NCI-H1436 treated with DMSO at 0.1 percent for 48 hours (cell line): ENCODE measurements at places on chromosomes 13 and 19.

- DNase-seq, result no peak
These were observed 166.0 kb downstream of the DNAJC3 start for GRCh38 chr13:95842898-95843297.

DNA sequence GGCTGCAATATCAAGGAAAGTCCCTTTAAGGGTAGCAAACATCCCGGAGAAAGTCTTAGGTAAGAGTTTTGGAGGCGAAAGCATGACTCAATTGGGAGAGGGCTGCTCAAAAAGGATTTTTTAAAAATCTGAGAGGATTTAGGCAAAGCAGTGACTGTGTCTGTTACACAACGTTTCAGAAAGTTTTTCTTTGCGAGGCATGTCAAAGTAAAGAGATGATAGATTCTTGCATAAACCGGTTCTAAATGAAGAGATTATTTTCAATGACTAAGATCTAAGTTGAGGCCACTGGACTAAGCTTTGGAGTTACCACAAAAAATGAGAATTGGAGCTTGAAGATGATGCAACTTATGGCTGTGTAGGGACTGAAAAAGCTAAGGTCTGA lies 43.7 kb upstream of the ENOX1 start:
- no peak for DNase-seq

DNA sequence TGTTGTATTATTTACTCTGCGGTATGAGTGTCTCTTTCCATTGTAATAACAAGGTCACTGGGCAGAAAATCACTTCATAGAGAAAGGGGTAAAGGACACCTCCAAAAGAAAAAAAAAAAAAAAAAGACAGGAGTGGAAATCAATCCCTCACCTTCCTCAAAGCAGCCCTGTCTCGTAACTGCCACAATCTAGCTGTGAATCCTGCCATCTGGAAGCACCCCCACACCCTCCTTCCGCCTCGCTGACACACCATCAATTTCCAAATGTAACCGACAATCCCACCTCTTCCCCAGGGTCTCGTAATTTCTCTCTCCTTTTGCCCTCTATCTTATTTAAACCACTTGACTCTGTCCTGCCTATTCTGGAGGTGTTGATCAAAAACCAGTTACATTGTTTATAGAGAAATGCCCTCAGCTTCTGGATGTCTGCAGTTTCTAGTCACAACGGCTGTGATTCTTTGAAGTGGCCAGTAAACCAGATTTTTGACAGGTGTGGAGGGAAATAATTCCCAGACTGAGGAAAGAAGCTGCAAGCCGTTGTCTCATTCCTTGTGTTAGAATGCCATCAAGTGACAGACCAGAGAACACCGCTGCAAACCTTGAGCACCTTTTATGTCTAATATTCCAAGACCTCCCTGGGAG lies 9.1 kb upstream of the POP4 start:
- no peak for DNase-seq

DNA sequence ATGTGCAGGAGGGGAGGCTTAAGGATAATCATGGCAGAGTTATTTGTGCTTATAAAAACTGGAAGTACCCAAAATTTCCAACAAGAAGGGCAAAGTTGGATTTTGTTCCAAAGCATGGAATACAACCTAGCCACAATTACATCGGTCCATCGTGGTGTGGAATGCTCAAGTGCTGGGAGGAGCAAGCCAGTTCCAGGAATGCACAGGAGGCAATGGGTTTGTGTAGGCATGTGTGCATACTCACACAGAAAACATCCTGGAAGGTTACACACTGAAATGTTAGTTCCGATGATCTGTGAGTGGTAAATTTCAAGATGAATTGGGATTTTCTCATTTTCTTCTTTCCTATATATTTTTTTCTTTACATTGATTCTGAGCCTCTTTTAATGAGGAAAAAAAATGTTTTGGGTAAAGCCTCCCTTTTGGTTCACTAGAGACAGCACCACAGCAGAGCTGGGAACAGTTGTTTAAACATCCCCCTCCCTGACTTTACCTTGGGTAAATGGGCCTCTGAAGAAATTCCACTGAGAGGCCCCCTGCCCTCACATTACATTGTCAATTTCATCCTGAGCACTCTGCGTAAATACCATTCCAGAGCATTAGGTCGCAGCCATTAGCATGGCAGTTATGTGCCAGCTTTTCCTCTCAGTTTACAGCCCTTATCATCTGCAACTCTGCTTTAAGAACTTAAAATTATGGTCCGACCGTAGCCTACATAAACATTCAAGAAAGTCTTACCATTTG lies 122.0 kb downstream of the UQCRFS1 start:
- DNase-seq, result no peak

GRCh38 chr19:44557933-44558332 lies 28.5 kb upstream of the CEACAM20 start:
- no peak for DNase-seq

GRCh38 chr13:97786510-97786909 lies 167.0 kb upstream of the IPO5 start:
- no peak for DNase-seq

GRCh38 chr13:42970824-42971690 lies 21.0 kb downstream of the EPSTI1 start:
- no peak for DNase-seq

DNA sequence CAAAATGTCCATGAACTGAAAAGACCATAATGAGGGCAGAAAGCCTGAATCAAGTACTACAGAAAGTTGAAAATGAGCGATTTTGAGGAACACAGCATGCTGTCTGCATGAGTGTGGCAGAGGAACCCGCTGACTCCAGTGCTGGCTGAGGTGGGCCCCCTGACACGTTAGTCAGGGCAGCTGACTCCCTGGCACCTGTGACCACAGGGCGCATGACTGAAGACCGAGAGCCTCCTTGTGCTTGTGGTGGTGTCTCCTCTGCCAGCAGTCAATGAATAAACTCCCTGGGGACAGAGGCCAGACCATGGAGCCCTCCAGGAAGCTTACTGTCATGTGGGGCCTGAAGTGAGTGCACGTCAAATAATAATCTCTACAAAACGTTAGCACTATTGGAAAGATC lies 38.4 kb upstream of the VSTM2B start:
- no peak for DNase-seq

GRCh38 chr19:19214159-19214490 lies 2.4 kb downstream of the NCAN start:
- DNase-seq, result no peak

- DNase-seq, result no peak
These were observed 371.4 kb downstream of the KCNRG start for GRCh38 chr13:50386541-50387050.

- DNase-seq, result no peak
These were observed 1.5 kb downstream of the GIPC3 start for GRCh38 chr19:3586707-3587346.

GRCh38 chr13:71593566-71593965 lies 273.4 kb downstream of the DACH1 start:
- no peak for DNase-seq

GRCh38 chr13:62910541-62911060 lies 1495.0 kb upstream of the PCDH20 start:
- DNase-seq, result no peak

GRCh38 chr13:29595380-29596063 lies at the start of gene SLC7A1:
Gene SLC7A1, minus strand, starts transcription at chr13:29595688. Its CDS starts 59,500 bp downstream, at chr13:29536188.
- peak; percentile 32 for DNase-seq

GRCh38 chr13:25190256-25190655 lies 18.2 kb upstream of the AMER2 start:
- no peak for DNase-seq

GRCh38 chr13:106494506-106494905 lies 41.0 kb downstream of the EFNB2 start:
- DNase-seq, result no peak

DNA sequence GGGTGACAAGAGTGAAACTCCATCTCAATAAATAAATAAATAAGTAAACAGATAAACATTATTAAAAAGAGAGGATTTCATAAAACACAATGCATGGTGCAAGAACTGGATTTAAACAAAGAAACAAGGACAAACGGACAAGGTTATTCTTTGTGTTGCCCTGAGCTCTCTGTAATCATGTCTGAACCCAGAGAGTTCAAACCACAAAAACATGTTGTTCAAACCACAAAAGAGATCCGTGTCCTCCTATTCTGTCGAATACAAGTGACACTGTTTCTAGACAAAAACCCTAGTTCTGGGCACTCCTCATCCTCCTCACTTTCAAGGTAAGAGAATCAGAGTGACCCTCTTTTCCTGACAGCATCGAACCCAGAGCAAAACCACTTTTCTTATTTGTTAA lies 4.6 kb upstream of the TPRX2 start:
- no peak for DNase-seq

- no peak for DNase-seq
These were observed 383.4 kb downstream of the LMO7 start for GRCh38 chr13:76019421-76020044.

GRCh38 chr19:55077106-55077505 lies 1.4 kb downstream of the EPS8L1 start:
- DNase-seq, result no peak

- DNase-seq, result no peak
These were observed 7.1 kb downstream of the GPR108 start for GRCh38 chr19:6730153-6730804.

DNA sequence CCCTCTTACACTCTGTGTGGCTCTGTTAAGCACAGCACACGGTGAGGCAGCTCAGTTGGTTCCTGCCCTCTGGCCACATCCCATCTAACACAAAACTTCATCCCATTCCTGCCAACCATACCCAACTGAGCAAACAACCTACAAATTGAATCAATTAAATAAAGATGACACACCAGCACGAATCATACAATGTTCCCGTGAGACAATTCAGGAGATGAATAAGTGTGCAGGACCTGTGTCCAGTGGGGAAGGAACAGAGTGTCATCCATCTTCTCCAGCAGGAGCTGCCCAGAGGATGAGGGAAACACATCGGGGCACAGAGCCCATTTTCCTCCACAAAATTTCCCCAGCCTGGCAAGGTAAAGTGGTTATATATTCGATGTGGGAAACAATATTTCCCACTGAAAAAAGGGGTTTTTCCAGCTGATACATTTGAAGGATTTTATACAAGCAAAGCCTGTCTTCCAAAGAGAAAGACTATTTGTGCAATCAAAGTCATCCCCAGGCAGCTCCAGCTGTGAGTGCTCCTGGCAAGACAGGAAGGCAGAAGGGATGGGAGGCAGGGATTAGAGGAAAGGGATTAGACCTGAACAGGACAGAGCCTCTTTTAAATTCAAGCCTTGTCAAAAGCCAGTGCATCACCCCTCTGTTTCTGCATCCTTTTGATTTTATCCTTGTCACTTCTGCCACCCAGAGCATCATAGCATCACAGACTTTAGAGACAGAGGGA lies 240.2 kb downstream of the LHFPL6 start:
- DNase-seq, result no peak

DNA sequence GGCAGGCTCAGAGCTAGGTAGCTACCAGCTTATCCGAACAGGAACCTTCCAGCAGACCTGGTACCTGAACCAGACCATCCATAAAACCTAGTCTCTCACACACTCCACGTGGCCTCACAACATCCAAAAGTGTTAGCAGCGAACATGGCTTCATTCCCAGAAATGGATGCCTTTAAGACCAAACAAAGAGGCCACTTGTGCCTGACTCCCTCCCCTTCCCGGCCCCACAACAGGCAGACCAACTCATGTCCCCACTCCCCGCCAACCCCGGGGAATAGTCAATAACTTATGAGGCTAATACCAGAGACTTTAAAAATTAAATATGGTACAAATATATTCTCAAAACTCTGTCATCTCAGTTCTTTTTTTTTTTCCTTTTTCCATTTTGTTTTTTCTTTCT lies 46.2 kb downstream of the ZNF557 start:
- DNase-seq, result no peak

- no peak for DNase-seq
These were observed 222.7 kb downstream of the GPC5 start for GRCh38 chr13:91621161-91621560.

DNA sequence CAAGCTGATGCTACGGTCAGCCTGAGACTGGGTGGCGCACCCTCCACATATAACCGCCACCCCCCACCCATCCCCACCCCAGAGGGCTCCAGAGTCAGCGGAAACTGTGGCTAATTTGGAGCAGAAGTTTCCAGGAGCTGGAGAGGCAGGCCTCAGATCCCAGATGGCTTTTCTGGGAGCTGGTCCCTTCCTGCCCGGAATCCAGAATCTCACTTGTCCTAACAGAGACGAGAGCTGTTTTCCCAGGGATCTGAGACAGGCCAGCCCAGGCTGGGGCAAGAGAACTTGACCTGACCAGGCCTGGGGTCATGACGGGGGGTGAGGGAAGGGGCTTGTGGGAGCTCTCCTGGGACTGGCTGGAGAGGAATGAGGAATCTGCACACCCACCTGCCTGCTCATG lies 6.5 kb downstream of the EPHX3 start:
- DNase-seq, result no peak

DNA sequence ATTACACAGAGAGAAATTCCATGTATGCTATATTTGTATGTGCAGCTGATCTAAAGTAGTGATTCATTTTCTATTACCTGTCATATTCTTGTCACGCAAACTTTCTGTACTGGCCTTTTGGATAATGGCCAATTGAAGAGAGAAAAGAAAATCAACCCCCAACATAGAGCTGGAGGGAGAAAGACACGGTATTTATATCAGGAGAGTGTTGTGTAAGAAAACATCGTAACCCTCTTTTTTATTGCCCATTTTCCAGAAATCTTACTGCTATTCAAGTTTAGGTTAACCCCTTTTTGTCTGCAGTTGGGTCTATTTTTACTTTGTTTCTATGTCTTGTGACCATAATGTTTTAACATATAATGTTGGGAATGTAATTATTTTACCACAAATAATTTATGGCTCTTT lies 27.9 kb downstream of the DGKH start:
- DNase-seq, result no peak

DNA sequence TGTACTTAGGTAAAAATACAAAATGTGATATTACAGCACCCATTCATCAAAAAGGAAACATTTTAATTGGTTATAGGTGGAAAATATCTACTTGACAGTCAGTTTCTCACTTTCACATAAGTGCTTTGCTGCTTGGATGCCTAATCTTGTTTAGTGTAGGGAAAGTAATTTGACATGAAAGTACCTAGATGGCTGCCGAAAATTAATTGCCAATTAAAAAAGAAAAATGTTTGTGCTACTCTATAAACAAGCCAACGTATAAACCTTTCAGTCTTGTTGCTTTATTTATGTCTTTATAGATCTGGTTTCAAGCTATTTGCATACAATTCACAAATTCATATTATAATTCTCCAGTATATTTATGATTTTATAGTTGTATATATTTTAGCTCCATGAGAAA lies 729.9 kb downstream of the DACH1 start:
- no peak for DNase-seq

DNA sequence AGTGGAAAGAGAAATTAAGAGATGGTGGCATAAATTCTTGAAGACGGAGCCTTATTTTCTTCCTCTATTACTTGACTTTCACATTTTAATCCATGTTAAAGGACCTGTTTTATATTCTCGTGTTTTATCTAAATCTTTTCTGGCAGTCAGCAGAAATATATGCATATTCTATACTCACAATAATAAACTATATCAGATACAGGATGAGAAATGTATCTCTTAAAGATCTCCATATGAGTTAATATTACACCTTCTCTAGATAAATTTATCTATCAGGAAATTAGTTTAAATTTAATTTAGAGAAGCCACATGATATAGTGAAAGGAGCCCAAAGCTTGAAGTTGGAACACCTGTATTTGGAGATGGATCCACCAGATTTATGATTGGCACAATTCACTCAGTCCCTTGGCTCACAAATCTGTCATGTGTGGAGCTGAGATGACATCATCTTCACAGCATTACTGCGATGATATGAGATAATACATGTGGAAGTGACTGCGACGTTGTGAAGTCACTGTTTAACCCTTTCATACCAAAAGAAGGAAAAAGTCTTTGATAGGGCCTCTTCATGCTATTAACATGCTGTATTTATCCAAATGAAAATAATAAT lies 216.4 kb downstream of the FGF14 start:
- no peak for DNase-seq

- no peak for DNase-seq
These were observed 15.8 kb downstream of the GATAD2A start for GRCh38 chr19:19421299-19421696.

- no peak for DNase-seq
These were observed 131.5 kb upstream of the MCF2L start for GRCh38 chr13:112837371-112838037.
